SJSA1 (cell line): ENCODE measurements at places on chromosomes 3 and 15.

DNA sequence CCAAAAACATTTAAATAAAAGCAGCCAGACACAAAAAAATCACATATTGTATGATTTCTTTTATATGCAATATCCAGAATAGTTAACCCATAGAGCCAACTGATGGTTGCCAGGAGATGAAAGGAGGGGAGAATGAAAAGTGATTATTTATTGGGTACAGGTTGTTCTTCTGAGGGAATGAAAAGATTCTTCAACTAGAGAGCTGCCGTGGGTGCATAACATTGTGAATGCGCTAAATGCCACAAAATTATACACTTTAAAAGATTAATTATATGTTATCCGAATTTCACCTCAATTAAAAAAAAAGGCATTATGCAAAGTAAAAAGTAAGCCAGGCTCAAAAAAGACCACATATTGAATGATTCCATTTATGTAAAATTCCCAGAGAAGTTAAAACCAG is 36.1 kb downstream of the PRKAR2A start:
- no peak for DNase-seq

GRCh38 chr3:32469151-32469874 is 33.3 kb downstream of the CMTM6 start:
- no peak for DNase-seq

DNA sequence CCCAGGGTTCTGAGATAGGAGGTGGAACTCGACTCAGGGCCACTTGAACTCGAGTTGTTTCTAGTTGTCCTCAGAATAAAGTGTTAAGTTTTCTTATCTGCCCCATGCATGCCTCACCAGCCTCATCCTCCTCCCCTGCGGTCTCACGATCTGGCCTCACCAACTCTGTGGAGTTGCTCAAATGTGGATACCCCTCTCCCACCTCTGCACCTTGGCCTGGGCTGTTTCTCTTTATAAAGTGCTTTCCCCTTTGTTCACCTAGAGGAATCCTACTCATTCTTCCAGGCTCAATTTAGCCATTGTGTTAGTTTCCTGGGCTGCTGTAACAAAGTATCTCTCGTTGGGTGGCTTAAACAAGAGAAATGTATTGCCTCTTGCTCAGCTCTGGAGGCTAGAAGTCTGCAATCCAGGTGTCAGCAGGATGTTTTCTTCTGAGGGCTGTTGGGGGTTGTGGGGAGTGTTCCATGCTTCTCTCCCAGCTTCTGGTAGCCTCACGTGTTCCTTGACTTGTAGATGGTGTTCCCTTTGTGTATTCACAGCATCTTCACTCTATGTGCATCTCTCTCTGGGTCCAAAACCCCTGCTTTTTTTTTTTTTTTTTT is 100.7 kb downstream of the MEX3B start:
- DNase-seq = no peak

DNA sequence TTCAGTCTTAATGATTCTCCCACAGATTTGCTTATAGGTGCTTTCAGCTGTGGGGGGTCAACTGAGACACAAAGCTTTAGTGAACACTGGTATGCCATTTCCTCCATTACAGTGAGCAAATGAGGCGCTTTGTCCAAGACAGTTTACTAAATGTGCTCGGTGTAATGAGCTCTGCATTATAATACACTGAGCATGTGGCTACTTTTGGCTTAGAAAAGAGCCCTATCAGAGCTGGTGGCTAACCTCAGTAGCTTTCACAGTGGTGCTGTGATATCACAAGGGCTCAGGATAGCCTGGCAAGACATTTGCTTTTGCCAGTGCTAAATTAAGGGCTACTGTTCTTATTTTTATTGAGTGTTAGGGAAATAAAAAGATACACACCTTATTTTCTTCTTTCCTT is 749.7 kb upstream of the ARPP21 start:
- no peak for DNase-seq

- DNase-seq = no peak
Observed at GRCh38 chr15:67174446-67174845, 80.0 kb downstream of the AAGAB start.

DNA sequence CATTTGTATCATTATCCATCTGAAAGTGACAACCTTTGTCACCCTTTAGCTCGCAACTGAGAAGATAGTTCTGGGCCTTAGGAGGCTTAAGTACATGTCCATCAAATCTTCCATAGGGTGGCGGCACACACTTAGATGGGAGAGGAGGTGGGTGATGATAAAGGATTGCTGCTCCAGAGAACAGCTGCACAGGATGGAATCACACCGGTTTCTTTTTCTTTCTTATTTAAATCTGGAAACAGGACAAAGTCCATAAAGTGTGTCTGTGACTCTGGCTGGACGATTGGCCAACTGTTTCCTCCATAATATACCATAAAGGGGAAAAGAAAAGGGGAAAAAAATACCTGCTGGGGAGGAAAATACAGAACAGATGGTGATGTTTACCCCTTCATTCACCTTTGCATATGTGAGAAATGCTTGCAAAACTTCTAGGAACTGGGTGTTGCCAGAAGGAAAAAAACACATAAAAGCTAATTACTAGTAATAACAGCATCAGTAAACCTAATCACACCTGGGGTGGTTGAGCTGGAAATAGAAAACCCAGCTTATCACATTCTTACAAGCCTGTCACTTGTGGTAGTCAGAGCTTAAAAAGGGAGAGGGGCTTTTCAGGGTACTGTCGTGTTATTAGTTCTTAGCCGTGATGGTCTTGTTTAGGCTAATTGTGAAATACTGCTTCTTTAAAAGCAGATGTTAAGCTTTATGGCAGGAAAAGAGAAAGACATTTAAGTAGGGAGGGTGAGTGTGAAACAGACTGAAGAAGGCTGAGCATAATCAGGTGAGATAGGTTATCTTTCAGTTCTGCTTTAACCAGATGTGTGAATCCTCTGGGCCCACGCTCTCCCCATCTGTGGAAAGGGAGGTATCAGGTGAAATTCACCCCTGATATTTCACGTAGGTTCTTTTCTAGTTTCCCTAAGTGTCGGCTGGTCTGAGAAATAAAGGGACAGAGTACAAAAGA is 16.7 kb downstream of the C2CD4A start:
- DNase-seq = no peak

DNA sequence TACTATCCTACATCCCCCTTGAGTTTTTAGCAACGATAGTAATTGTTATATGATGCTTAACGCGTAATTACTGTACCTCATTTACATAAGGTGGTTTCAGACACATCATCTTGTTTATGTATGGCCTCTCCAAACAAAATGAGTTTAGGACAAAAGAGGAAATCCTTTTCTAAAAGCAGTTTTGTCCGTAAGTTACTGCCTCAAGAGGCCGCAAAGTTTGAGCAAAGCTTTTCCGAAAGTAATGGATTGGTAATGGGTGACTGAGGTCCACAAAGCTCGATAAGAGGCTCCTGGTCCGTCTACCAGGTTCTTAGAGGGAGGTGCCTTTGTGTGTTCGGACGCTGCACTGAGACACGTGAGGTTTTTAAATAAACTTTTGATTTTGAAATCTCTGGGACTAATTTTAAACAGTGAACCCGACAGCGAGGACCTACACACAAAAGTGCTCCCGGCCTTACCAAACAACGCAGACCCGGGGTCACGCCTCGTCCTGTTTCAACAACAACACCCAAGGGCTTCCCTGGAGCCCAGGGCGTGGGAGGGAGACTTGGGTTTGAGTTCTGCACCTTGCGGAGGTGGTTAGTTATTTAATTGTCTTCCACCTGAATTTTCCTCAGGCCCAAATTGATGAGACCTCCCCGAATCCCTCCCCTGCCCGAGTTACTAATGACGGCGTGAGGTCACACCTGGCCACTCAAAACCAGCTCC is 456 bp upstream of the C15orf61 start:
- DNase-seq = no peak

- no peak for DNase-seq
Observed at GRCh38 chr15:81259760-81260298, 63.1 kb downstream of the IL16 start.

- no peak for DNase-seq
Observed at GRCh38 chr15:82653483-82654168, 6.5 kb upstream of the CPEB1 start.

DNA sequence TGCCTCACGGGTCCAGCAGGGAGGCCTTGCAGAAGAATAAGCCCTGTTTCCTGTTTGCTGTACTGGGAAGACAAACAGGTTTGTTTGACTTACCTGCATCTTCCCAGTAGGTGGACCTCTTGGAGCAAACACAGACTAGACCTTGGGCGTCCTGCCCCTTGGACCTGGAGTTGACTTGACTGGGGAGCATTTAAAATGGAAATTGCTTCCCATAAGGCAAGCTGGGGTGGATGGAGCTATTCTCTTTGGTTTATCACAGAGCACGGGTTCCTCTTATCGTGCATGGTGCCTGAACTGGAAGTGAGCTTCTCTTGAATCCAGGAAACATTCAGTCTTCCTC is 151.4 kb downstream of the RPLP1 start:
- no peak for DNase-seq

GRCh38 chr3:12188328-12188648 is 29.6 kb upstream of the TIMP4 start:
- DNase-seq = no peak
